Hematopoietic multipotent progenitor cell treated with erythropoietin and hydrocortisone succinate and interleukin-3 and kit ligand, for 8 days (in vitro differentiated cells): ENCODE measurements at places on chromosomes 2 and 18.

DNA sequence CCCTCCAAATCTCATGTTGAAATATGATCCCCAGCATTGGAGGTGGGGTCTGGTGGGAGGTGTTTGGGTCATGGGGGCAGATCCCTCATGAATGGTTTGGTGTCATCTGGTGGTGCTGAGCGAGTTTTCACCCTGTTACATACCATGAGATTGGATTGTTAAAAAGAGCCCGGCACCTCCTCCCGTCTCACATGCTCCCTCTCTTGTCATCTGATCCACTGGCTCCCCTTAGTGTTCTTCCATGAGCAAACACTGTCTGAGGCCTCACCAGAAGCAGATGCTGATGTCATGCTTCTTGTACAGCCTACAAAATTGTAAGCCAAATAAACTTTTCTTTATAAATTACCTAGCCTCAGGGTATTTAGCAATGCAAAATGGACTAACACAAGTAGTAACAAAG lies 405.0 kb upstream of the SLC39A10 start:
- no peak for DNase-seq

DNA sequence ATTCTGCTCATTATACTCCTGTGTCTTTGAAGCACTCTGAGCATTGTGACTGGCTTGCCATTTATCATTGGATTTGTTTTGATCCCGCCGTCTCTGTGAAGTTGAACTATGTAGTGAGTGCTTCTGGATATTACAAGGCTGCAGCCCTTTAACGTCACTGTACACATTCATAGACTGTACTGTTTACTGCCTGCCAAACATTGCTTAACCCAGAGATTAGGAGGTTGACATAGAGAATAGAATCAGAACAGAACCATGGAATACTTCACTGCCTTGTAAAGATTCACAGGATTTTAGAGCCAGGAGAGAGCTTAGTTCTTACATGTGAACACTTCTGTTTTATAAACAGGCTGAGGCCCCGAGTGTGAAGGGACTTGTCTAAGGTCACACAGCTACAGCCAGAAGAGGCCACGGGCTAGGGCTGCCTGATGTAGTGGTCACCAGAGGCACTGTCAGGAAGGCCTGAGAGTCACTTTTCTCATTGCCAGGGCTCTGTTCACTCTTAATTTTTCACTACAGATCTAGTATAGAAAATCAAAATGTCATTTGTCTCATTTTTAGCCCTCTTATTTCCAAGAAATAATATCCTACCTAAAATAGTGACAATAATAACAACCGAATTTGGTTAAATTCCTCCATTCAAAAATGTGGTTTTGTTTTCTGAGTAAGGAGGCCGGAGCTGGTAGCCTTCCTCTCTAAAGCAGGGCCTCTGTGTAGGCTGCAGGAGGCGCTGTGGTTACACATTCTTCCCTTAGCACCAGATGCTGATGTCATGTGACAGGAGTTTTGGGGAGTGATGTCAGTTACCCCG lies 87.9 kb downstream of the UGGT1 start:
- peak; percentile 78 for DNase-seq

- DNase-seq = no peak
Observed at GRCh38 chr18:55283309-55283708, 304.7 kb downstream of the TCF4 start.

- DNase-seq = peak; percentile 21
Observed at GRCh38 chr2:36965206-36965605, 1.1 kb downstream of the STRN start.

DNA sequence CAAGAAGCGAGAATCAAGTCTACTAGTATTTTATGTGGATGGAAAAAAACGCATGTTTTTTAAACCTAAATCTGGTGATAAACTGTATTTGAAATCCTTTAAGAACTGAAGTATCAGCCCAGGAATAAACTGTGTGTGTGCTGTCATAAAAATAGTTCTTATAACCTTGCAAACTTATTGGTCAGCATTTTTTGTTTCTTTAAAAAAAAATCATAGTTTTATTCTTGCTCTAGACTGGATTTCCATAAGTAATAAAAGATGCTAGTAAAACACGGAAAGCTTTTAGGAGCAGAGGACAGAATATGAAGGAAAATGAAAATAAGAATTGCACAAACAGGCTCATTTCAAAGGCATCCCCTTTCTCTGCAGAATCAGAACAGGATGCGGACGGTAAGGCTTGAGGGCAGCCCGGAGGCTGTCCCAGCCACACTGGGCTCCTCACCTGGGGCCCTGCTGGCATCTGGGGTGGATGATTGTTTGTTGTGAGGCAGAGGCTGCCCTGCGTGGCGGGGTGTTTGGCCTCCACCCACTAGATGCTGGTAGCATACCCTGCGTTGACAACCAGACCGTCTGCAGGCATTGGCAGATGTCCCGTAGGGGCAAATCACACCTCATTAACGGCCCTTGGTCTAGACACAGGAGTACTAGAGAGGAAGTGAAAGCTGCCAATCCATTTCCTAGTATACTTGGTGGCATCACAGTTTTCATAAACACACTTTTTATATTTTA lies 52.5 kb downstream of the MBP start:
- no peak for DNase-seq

DNA sequence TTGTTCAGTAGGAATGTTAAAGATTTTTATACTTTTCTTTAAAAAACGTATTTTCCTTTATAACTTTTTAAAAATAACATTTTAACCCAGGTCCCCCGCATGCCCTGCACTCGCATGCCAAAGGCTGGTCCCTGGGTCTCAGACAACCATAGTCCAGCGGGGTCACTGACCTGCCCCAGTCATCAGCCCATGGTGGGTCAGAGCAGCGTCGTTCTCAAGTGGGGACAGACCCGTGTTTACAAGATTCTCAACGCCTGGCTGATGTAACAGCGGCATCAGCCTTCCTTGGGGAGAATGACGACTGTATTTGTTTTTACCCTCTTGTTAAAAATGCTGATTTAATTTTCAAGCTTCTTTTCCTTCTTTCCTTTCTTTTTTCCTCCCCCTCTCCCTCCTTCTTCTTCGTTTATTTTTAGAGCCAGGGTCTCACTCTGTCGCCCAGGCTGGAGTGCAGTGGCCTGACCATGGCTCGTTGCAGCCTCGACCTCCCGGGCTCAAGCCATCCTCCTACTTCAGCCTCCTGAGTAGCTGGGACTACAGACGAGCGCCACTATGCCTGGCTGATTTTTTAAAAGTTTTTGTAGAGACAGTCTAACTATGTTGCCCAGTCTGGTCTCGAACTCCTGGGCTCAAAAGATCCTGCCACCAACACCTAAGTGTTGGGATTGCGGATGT lies 1.0 kb upstream of the EFHD1 start:
- DNase-seq = no peak

DNA sequence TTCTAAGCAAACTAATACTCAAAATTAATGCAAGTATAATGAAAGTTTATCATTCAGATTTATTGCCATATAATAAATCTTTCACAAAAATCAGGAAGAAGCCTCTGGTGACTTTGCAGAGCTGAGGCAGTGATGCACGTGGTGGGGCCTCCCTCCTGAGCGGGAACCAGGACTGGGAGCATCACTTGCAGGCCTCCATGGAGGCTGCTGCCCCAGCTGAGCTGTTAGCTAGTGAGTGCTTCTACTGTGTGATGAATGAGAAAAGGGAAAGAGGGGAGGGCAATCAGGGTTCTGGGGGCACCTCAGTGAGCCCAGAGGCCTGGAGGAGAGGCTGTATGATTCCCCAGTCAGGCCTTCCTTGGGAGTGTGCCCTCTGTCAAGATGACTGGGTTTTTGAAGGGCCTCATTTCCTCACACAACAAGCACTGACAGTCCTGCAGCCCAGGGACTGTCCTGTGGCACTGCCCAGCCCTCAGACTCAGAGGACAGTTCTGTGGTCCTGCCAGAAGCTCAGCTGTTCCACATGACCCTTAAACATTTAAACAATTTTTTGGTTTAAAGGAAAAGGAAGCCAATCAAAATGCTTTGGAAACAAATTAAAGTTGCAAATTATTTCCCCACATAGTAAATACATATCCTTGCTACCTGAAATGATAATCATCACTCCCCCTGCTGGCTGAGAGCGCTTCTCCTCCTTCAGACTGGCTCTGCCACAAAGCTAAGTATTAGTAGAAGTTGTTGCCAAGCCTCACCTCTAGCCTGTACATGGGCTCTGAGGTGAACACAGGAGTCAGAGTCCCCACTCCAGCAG lies 90.9 kb upstream of the SMAD7 start:
- peak; percentile 41 for DNase-seq

DNA sequence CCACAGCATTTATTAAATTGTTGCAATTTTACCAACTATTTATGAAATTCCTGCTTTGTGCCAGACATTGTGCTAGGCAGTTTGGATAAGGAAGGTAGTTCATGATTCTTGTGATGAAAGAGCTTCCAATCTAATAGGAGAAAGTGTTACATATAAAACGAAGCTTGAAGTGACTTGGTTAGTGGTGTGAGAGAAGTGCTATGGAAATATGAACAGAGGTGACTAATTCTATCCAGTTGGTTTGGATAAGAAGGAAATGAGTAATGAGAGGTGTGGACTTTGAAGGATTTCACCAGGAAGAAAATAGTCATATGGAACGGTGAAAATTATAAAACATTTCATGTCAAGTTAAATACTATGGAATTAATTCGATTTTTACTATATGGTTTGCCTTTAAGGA lies 48.6 kb downstream of the EML6 start:
- no peak for DNase-seq

DNA sequence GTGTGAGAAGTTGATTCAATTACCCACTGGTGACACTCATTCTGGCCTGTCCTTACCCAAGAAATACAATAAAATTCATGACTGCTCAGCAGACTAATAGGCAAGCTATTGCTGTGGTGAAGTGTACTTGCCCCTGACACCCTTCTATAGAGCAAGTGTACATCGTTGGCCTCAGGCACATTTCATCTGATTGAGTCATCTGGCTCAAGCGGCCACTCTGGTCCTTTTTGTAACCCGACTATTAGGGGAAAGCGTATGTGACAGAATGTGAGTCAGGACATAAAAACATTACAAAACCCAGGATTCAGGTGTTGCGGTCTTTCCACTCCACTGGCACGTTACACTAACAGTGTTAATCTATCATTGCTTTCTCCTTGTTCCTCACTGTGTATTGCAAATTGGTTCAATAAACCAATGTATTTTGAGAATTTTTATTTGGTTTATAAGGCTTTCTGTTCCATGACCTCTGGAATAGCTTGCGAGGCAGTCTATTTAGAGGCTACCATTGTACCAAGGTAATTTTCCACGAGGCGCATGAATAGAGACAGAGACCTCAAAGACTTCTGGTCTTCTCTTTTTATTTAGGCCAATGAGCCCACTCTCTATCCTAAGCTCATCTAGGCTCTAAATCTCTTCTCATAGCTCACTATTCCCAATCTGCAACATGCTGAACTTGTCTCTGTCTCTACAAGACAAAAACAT lies 10.2 kb upstream of the TTC32 start:
- no peak for DNase-seq

GRCh38 chr2:112165296-112165695 lies 27.1 kb downstream of the FBLN7 start:
- no peak for DNase-seq

DNA sequence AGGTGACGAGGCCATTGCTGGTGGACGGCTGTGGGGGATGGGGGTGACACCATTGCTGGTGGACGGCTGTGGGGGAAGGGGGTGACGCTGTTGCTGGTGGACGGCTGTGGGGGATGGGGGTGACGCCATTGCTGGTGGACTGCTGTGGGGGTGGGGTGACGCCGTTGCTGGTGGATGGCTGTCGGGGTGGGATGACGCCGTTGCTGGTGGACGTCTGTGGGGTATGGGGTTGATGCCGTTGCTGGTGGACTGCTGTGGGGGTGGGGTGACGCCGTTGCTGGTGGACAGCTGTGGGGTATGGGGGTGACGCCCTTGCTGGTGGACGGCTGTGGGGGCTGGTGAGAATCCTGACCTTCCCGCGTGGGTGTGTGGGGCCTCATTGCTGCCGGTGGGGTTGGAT lies 47.1 kb downstream of the CTDP1 start:
- DNase-seq = no peak

DNA sequence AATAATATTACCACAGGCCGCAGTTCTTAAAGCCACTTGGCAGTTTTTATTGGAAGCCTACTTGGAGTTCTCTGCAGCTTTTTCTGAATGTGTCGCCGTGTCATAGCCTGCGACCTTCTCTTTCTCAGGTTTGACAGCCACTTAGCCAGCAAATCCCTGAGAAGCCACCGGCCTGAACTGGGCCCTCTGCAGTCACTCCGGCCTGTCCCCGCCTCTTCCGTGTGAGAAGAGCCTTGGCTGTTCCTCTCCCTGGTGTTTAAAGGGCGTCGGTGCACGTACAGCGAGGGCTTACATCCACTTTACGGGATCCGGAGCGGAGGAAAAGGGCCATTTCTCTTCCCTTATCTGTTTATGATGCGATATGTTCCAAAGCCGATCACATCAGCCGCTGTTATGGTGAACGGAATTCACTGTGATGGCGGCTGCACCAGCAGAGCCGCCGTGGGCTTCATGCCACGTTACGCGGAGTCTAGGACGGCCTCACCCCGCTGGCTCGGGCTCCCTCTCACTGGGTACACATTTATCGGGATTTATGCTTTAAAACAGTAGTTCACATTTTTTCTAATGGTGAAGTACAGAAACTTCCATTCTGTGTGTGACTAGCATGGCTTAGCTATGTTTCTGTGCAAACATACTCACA lies 66.8 kb downstream of the GBX2 start:
- DNase-seq = no peak

- DNase-seq = no peak
Observed at GRCh38 chr2:30184035-30184434, 37.2 kb downstream of the YPEL5 start.

DNA sequence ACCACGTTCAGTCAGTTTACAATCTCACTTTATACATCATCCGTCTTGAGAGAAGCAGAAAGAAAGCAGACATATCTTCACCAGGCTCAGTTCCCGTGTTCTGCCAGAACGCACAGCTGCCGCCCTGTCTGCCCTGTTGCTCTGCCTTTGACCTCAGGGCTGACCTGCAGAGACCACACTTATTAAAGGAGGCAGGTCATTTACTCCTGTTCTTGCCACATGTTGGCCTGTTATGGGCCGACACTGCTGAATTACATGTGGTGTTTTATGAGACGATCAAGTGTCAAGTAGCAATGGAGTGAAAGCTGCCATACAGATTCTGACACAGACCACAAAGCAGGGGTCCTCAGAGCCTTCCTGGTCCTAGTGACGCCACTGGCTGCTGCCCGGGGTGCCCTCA lies 232.2 kb downstream of the TTC32 start:
- no peak for DNase-seq

DNA sequence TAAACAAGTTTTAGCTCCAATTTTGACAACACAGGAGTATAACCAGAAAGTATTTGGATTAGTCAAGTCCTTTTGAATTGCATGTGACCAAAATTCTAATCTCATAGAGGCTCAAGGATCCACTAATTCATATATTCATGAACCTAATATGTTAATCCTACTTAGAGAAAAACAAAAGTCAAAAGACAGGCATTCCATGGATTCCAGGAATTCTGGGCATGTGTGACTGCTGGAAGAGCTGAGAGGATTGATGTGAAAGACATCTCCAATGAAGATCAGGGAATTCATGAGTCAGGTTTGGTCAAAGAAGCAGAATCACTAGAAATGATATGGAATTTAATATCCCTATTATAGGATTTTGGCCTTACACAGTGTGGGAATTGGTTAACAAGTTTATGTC lies 1494.6 kb upstream of the DDX18 start:
- DNase-seq = no peak

GRCh38 chr2:118097657-118098056 lies 9.4 kb downstream of the INSIG2 start:
- DNase-seq = peak; percentile 16

- DNase-seq = no peak
Observed at GRCh38 chr2:170721678-170722077, 6.5 kb downstream of the SP5 start.

- DNase-seq = no peak
Observed at GRCh38 chr2:234100686-234101085, 50.2 kb downstream of the SPP2 start.
